ENCODE measurements at places on chromosomes 12 and 14.

GRCh38 chr12:26636710-26637328 lies 196.2 kb downstream of the ITPR2 start:
- no peak for DNase-seq

DNA sequence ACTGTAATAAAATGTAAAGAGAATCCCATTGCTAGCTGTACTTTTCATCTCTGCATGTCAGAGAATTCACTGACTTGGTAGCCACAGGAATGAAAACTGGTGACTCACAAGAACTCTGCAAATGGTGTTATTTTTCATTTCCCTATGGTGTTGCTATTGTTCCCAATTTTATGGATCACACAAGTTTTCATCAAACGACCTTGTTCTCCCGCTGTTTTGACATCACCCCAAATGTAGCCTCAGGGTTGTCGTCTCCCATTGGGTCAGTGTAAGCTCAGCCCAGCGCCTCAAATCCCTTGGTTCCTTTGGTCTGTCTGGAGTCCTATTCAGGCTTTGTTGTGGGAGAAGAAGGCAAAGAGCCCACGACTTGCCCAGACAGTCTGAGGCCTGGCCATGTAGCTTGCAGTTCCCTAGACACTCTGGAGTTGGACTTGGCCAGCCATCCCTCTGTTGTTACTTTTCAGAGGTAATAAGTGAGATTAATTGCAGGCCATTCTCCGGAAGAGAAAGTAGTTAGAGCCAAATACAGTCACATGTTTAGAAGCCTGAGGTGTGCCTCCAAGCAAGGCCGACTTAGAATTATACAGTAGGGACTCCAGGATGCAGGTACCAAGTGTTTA lies 159.2 kb downstream of the TGFB3 start:
- DNase-seq: no peak

DNA sequence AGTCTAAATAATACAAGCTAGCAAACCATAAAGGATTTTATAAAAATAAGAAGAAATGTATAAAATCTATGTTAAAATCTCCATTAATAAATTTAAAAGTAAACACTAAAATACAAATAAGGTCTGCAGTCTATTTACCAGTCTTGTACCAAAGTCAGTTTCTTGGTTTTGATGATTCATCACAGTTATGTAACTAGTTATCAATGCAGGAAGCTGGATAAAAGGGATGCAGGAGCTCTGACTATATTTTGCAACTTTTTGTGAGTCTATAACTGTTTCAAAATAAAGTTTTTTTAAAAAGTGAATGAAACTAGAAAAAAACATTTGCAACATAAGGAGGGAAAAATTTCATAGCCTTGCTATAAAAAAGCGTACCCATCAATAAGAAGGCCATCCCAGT lies 151.5 kb downstream of the DERA start:
- no peak for DNase-seq

GRCh38 chr14:96688629-96689028 lies 108.6 kb upstream of the VRK1 start:
- no peak for DNase-seq

- DNase-seq: no peak
Measured at GRCh38 chr14:68692216-68692615, 100.7 kb downstream of the ZFP36L1 start.

- DNase-seq: no peak
Measured at GRCh38 chr14:103074729-103075367, 9.2 kb upstream of the LBHD2 start.

DNA sequence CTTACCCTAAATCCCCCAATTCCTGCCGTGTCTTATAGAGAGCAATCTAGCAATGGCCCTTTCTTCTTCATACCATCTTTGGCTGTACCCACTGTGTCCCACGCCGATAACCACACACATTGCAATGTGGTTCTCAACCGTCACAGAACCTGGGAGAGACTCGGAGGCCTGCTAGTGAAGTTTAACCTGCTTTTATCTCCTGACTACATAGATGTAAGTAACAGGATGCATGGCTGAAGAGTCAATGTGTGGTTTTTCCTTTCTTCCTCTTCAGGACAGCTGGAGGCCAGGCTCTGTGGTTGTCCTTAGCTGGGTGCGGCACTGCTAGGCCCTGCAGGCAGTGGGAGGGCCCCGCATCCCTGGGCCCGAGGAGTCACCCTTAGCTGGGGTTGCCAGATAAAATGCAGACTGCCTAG lies 51.3 kb downstream of the ZNF664 start:
- no peak for DNase-seq

DNA sequence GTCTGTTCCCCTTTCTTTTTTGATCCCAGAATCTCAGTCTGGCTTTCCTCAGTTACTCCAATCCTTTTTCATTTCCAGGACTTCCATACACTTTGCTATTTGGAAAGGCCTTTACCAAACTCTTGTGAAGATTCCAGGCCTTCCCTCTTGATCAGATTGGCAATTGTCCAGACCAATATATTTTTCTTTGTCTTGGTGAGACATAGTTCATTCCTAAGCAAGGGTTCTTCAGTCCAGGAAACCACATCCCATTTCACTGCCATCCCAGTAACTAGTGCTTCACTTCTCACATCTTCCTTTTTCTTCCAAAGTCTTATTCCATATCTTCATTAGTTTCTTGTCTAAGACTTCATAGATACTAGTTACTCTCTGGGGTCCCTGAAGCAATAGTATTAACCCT lies 2.1 kb upstream of the PTPRQ start:
- no peak for DNase-seq

DNA sequence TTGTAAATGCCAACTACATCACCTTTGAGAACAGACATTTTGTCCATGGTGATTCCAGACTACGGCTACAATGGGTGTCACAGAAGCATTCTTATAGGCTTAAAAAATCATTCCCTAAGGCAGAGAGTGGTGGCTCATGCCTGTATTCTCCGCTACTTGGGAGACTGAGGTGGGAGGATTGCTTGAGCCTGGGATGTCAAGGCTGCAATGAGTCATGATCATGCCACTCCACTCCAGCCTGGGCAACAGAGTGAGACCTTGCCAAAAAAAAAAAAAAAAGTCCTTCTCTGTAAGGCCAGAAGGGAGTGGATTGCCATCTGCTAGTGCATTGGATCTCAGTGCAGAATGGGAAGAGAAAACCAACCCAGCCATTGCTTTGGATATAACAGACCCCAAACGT lies 522.5 kb downstream of the VRK1 start:
- no peak for DNase-seq

DNA sequence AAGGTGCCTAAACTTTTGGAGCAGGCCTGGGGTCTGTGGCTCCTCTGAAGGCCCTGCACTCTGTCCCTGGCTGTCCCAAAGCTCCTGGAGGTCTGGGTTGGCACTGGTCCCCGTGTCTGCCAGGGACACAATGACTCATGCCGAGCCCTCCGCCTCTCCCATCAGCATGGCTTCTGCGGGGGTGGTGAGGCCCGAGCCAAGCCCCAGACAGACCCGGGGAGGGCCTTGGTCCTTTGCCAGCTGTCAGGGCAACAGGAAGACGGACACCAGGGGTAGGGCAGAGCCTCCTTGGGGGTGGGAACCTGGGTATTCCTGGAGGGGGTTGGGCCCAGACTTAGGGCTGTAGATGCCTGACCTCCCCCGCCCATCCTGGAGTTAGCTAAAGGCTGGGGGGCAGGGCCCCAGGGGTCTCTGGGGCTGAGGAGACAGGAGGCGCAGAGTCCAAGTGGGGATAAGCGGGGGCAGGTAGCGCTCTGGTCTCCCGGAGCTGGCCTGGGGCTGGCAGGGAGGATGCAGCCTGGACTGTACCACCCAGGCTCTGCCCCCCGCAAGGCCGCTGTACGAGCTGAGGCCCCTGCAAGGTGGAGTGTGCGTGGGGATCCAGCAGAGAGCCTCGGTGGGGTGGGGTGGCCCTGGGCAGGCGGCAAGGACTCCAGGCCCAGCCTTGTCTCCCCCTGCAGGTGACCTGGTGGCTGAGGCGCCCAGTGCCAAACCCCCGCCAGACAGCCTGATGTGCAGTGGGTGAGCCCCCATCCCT lies 16.4 kb upstream of the PUS1 start:
- DNase-seq: peak; percentile 24

- peak; percentile 18 for DNase-seq
Measured at GRCh38 chr14:32203928-32204357, 874 bp upstream of the RNU6-8 start.

- peak; percentile 43 for DNase-seq
Measured at GRCh38 chr12:5965950-5966383, 20.9 kb upstream of the ANO2 start.

DNA sequence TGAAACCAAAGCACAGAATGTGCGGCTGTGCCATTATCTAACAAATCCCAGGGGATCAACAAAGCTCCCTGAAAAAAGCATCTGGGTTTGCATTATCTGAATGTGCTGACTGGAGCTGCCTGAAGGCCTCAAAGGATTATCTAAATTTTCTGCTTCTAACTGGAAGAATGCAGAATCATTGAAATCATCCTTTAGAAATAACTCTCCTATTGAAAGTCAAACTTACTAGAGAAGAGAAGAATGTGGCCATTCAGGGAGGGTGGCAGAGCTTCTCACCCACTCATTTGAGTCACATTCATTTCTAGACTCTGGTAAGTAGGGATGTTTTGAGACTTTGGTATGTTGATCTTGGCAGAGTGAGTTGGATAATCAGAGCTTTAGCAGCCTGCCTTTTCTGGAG lies 220.6 kb upstream of the RGS6 start:
- DNase-seq: no peak

DNA sequence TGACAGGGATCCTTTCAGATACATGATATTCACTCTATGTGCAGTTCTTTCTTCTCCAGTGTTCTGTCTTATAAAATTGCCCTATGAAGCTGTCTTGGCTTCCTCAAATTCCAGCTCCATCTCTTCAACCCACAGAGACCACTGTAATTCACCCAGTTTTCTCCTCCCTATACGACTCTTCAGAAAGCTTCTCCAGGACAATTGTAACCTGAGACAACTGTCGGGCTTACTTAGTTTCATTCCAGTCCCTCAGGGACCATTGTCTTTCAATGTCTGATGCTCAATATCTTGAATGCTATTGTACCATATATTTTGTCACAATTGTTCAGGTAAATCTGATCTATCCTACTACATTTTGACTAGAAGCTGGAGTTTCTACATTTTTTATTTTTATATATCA lies 345.3 kb downstream of the RPL10L start:
- DNase-seq: no peak

DNA sequence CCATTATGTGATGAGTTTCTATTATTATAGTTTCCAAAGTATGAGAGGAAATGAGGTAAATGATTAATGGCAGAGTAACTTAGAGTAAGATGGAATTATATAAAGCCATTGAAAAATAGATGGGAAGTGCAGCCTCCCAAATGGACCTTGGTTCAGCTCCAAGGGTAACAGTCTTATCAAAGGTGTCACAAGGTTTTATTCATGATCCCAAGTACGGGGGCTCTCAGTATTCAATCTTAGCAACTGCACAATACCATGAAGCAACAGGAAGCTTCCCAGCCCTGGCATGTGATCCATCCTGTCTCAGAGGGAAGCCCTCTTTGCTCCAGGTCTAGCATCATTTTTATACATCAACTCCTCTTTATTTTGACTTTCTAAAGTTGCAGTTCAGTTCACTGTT lies 948.2 kb downstream of the GALC start:
- no peak for DNase-seq

- DNase-seq: no peak
Measured at GRCh38 chr12:108939594-108939993, 59.7 kb downstream of the DAO start.

DNA sequence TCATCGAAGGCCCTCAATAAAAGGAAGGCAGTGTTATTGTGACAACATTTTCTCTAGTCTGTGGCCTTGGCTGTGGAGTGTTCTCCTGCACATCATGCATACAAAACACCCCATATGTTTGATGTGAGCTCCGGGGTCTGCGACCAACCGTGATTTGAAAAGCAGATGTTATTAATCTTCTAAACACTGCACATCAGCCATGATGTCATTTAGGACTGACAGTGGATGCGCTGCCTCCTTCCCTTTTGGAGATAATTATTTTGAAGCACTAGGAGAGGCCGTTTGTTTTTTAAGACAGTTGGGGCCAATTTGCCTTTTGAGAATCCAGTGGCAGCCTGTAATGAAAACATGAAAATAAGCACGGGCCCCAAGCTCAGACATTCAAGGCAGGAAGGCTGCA lies 1041.6 kb downstream of the BCL11B start:
- no peak for DNase-seq

- DNase-seq: no peak
Measured at GRCh38 chr14:41549821-41550607, 56.7 kb upstream of the LRFN5 start.

DNA sequence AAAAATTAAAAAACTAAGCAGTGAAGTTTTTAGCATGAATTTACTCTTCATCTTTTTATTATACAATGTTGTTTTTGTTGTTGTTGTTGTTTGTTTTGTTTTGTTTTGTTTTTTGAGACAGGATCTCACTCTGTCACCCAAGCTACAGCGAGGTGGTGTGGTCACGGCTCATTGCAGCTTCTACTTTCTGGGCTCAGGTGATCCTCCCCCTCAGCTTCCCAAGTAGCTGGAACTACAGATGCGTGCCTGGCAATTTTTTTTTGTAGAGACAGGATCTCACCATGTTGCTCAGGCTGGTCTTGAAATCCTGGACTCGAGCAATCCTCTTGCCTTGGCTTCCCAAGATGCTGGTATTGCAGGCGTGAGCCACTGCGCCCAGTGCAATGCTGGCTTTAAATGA lies 11.3 kb downstream of the PPFIBP1 start:
- DNase-seq: no peak

- DNase-seq: no peak
Measured at GRCh38 chr12:126354633-126355032, 1289.4 kb downstream of the AACS start.

GRCh38 chr12:68578765-68579164 lies 31.9 kb upstream of the RAP1B start:
- DNase-seq: no peak

GRCh38 chr12:125351788-125352187 lies 286.6 kb downstream of the AACS start:
- no peak for DNase-seq

DNA sequence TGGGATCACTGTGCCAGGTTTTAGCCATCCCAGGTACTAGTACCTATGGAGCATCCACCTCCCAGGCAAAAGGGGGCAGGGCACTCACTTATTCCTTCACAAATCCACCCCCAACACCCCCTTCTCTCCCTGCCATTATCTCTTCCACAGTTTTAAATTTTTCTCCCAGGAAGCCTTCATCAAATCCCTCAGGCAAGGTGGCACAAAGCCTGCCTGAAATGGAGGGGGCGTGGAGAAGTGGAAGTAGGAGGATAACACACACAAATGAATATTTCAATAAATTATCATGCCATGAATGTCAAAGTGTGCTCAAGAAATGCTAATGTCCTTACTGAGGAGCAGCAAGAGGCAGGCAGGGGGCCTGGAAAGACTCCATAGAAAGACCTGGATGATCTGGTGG lies 4.7 kb upstream of the CHST11 start:
- DNase-seq: no peak

GRCh38 chr12:44817687-44818086 lies 58.4 kb downstream of the NELL2 start:
- no peak for DNase-seq

- no peak for DNase-seq
Measured at GRCh38 chr12:123801573-123802178, 39.6 kb downstream of the DNAH10 start.

- DNase-seq: no peak
Measured at GRCh38 chr12:1502831-1503230, 91.5 kb downstream of the FBXL14 start.
